ENCODE measurements at places on chromosomes 11 and 22.
A peak's percentile ranks its signal among the peaks of the same experiment; 100 is the strongest.

- no peak for DNase-seq
These were observed 44.0 kb upstream of the WT1 start for GRCh38 chr11:32479291-32479690.

DNA sequence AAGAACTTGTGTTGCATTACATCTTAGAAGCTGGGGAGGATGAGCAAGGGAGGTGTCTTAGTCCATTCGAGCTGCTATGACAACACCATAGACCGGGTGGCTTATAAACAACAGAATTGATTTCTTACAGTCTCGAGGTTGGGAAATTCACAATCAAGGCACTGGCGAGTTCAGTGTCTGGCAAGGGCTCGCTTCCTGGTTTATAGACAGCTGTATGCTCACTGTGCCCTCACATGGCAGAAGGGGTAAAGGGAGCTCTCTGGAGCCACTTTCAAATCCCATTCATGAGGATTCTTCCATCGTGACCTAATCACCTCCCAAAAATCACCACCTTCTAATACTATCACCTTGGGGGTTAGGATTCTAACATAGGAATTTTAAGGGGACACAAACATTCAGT lies 150.0 kb upstream of the NECTIN1 start:
- DNase-seq, result no peak

DNA sequence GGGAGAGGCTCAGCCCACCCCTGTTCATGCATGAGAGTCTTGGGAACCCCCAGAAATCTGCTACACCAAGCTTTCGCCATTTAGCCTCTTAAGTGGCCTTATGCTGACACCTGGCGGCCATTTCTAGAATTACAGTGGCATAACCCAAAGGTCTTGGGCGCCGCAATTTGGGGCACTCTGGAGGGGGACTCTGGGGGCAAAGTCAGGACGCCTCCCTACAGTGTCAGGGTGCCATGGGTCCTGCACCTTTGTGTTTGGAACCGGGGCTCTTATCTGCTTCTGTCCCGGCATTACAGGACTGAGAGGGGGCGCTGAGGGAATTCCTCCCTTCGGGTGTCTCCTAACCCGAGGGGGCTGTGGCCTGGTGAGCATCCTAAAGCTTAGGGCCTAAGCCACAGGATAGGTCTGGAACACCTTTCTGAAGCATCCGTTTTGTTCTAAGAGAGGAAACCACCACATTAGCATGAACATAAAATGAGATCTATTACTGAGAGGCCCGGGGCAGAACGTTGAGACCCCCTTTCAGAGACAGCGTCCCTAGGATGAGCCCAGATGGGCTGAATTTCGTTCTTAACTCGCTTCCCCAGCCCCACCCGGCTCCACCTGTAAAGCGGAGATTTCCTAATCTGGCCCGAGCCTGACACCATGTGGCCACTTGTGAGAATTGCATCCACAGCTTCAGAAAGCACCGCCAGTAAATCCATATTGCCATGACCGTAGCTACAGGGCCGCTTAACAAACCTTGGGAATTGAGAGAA lies 9.3 kb downstream of the INS start:
- DNase-seq, result peak; percentile 43

DNA sequence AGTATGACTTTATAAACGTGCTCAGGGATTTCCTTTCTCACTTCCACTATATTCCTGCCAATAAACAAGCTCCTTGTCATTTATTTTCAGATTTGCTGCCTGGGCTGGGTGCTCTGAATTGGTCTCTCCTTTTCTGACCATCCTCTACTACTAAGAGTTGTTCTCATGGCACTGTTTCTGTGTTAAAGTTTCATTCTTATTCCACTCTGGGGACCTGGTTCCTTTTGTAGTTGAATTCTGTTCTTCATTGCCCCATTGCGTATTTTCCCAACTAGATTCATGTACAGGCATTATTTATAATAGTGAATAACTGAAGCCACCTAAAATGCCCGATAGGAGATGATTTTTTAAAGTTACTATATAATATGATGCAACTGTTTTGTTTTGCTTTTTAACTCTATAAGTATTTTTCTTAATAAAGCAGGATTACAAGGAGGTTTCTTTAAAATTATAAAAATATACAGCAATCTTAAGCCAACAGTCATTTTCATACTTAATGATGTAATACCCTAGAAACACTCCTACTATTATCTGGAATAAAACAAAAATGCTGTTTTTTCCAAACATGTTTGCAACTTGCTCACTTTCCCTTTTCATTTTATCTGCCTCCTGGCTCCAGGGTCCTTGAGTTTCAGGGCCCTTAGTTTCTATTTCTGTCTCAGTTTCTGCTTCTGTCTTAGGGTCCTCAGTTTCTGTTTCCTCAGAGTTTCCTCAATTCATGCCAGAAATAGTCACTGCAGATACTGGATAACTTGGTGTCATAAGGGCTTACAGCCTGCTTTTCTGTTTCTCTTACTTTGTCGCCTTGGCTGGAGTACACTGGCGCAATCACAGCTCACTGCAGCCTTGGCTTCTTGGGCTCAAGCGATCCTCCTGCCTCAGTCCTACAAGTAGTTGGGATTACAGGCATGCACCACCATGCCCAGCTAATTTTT lies 9.8 kb upstream of the FUT4 start:
- no peak for DNase-seq

- DNase-seq, result no peak
These were observed 1.0 kb downstream of the C11orf96 start for GRCh38 chr11:43943372-43943930.

DNA sequence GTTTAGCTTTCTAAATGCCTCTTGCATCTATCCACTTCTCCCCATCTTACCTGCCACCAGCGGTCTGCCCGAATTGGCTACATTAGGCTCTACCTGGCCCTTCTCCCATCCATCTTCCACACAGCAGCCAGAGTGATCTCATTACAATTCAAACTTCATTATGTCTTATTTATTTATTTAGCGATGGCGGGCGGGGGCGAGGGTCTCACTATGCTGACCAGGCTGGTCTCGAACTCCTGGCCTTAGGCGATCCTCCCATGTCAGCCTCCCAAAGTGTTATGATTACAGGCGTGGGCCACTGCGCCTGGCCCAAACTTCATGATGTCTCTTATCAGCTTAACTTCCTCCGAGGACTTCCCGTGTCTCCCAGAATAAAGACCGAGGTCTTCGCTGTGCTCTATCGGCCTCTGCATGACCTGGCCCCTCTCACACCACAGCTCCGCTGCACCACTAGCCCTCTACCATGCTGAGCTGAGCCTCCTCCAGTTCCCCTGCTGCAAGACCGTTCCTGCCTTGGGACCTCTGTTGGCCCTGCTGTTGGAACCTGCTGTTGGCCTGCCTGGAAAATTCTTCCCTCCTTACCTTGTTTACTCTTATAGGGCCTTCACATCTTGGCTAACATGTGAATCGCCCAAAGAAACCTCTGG lies 870 bp upstream of the CTTN start:
- no peak for DNase-seq

DNA sequence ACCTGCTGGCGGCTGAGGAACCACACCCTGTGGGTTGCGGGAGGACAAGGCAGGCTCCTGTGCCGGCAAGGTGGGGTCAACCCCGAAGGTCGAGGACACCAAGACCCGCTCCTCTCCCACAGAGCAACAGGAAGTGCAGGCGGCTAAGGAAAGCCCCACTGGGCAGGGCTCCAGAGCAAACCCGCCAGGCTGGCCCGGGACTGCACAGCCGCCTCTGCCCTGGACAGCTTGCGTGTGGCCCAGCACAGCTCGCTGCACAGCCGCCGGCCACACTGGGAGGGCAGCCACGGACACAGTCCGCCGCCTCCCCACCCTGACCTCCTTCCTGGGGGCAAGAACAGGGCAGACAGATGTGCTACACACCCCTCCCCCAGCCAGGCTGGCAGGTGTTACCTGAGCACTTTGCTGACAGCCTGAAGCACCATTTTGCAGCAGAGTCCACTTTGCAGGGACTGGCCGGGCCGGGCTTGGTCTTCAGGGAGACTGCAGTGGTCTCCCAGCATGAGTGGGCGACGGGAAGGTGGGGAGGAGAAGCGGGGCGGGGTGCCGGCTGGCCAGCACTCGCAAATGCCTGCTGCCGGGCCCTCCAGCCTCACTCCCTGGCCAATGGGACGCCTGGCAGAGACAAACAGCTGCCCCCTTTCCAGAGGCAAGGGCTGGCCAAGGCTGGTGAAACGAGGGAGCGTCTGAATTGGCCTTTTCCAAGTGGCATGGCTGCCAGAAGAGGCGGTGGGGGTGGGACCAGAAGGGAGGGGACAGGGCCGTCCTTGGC lies at the start of gene MOB2:
Gene MOB2, minus strand, starts transcription at position 726 of the 772 bp plus-strand sequence. Its CDS starts 223 bp downstream, at position 503.
- no peak for DNase-seq

GRCh38 chr11:122100037-122100755 lies 15.8 kb downstream of the BLID start:
- no peak for DNase-seq

GRCh38 chr11:2301631-2302305 lies at the start of the genes C11orf21 and TSPAN32:
C11orf21 (minus strand) TSS chr11:2301918; CDS start chr11:2301808, 110 bp downstream.
TSPAN32 (plus strand) TSS chr11:2302013; CDS start chr11:2302150, 137 bp downstream.
- no peak for DNase-seq

DNA sequence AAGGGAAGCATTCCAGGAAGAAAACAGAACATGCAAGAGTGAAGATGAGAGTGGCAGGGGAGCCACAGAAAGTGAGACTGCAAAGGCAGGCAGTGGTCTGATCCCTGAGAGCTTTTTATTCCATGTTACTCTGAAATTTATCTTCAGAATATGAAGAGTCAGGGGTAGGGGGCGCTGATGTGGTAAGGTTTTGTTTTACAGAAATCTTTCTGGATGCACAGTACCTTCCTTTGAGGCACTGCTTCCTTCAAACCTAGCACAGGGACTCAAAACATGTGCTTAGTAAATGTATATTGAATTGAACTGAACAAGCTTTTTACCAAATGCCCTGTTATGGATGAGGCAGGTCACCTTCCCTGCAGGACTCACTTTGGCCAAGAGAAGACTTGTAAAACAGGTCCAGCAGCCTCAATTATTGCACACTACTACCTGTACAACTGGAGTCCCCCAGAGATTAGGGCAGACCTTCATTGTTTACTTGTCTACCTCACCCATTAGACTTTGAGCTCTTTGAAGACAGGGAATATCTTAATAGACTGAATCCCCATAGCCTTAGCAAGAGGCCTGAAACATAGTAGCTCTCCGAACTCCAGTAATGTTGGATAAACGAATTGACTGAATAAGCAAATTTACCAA lies 2.2 kb downstream of the PAK1 start:
- DNase-seq, result no peak

- DNase-seq, result no peak
These were observed 14.5 kb downstream of the MYH9 start for GRCh38 chr22:36373258-36373579.

DNA sequence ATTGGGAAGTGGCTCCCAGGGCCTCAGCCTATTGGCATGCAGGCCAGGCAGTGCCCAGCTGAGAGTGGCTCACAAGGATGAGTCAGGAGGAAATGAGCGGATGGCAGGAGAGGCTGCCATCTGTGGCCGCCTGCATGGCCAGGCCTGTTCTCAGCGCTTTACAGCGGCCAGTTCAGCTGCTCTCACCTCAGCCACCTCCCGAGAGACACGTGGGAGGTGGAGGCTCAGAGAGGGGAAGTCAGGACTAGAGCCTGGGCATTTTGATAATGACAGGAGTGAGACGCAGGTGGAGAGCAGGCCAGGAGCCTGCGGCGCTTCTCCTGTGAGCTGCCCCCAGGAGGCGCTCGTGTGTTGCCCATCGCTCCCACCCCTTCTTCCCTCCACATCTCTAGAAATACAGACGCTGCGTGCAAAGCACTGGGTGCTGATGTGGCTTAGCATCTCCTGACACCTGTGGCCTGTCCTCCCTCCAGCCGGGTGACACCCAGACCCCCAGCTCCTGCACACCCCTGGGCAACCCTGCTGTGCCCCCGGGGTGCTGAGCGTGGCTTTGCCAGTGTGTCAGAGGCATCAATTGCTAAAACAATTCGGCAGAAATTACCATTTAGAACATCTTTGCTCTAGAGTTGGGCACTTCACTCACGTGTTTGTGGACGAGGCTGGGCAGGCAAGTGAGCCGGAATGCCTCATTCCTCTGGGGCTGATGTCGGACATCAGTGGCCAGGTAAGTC lies 21.4 kb upstream of the PANX2 start:
- DNase-seq, result no peak

- no peak for DNase-seq
These were observed 8.7 kb upstream of the CALCA start for GRCh38 chr11:14980854-14981253.

DNA sequence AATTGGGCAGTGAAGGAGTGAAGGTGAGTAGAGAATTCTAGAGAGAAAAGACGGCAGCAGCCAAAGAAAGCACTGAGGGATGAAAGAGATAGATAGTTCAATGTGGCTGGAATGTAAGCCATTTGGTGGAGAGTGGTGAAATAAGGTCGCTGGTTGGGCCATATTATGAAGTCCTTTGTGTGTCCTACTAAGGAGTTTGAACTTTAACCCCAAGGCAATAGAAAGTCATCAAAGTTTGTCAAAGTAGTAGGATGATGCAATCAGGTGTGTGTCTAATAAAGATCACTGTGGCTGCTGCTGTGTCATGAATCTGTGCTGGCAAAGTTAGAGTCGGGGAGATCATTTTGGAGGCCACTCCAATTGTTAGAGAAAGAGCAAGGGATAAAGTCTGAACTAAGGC lies 18.7 kb downstream of the RNF121 start:
- DNase-seq, result no peak
